ENCODE measurements at places on chromosomes 7 and 10.

DNA sequence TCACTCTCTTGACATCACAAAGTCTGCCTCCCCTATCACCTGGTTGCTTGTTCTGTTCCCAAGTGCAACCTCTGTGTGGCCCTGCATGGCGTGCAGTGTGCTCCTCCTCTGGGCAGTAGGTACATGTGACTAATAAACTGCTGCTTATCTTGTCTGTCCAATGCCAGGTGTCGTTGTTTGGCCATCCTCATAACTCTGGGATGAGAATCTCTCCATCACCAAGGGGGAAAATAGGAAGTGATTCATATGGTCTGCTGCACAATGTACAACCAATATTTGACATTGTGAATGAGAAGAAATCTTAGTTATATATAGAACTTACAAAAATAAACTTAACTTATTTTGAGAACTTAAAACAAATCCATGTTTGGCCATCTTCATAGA lies 135.2 kb downstream of the INHBA start:
- DNase-seq, result no peak

DNA sequence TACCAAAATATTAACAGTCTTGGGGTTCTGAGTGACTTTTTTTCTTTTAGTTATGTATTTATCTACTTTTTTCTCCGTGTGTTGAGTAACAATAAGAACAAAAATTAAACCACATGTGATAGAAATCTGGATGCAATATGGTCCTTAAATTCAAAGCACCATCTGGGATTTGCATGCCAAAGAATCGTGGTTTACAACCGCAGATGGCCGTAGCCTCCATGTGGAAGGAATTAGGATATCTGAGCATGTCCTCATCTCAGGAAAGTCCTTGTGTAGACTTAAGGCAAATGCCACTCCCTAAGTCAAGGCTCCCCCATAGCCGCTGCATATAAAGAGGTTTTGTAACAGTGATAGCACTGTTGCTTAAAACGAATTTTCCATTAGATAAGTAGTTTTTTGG lies 304.0 kb downstream of the ZEB1 start:
- DNase-seq, result no peak

DNA sequence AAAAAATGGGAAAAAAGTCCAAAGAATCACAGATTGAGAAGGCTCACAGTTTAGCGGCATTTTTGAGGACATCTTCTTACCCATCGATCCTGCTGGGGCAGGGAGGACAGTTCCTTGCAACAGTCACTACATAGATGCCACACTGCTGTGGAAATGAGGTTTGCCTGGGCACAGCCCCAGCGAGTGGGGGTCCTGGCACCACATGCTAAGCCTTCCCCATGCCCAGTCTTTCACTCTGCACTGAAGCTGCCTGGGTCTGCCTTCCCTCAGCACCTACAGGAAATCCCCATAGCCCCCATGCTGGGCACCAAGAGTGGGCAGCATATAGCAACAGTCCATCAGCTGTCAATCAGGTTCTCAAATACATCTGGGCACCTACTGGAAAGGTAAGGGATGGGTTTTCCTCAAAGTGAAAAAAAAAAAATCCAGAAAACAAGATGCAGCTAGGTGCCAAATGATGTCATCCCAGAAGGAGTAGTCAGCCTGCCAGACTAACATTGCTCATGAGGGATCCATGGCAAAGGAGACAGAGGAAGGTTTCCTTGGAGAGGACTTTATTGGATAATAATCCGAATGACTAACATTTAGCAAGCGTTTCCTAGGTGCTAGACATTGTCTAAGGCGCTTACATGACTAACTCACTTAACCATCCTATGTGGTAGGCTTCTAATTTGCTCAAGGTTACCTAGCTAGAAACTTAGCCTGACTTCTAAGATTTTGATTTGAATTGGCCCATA lies 125.7 kb upstream of the CXCL12 start:
- DNase-seq, result no peak

- peak; percentile 32 for DNase-seq
Observed at GRCh38 chr7:157875230-157876179, 538.7 kb downstream of the DNAJB6 start.

- DNase-seq, result no peak
Observed at GRCh38 chr7:1514407-1514806, 10.2 kb upstream of the INTS1 start.

- no peak for DNase-seq
Observed at GRCh38 chr10:89144836-89145235, 62.3 kb downstream of the CH25H start.

GRCh38 chr7:39659356-39660013 lies 36.1 kb downstream of the RALA start:
- DNase-seq, result no peak

GRCh38 chr7:68963552-68963951 lies 634.7 kb upstream of the AUTS2 start:
- DNase-seq, result no peak

- DNase-seq, result peak; percentile 55
Observed at GRCh38 chr7:37901236-37901827, 15.3 kb downstream of the SFRP4 start.

- DNase-seq, result no peak
Observed at GRCh38 chr7:53119514-53119941, 84.1 kb downstream of the POM121L12 start.

DNA sequence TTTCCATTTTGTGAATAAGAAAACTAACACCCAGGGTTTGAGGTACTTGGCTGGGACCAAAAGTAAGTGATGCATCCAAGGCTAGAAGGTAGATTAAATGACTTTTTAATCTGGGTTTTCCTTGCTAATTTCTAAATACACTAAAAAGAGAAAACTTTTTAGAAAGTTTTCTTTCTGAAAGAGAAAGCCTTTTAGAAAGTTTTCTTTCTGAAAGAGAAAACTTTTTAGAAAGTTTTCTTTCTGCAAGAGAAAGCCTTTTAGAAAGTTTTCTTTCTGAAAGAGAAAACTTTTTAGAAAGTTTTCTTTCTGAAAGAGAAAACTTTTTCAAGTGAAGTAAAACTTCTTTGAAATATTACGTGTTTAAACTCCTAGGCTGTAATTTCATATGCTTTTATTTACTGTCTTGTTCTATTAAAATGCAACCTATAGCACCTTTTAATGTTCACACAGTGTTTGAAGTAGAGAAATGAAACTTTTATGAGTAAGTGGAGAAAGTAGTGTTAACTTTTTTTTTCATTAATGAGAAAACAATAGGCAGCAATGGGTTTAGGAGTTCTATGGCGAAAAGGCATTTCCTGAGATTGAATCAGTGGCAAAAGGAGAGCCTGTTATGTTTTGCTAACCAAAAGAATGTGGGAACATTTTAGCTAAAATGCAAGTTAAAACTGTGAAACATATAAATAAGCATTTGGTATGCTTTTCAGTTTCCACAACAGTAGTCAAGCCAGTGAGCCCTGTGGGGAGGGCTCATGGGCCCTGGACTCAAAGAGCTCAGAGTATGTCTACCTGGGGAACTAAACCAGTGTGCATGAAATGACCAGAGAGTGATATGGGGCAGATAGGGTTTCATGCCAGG lies 103.7 kb downstream of the RBM20 start:
- no peak for DNase-seq

DNA sequence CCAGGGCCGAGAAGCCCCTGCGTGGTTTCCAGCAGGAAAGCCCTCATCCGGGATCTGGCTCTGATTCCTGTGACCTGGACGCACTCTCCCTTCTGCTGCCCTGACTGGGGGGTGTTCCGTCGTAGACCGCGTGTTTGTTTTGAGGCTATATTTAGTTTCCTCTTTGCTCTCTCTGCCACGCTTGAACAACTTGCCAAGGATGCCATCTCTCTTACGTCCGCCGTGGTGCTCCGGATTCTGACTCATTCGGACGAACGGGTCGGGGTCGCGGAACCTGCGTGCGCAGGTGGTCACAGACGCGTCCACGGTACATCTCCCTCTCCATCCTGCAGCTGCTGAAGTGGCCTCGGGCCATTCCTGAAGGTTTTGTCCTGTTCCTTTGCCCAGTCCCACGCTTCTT lies 10.4 kb upstream of the SORCS3 start:
- no peak for DNase-seq

DNA sequence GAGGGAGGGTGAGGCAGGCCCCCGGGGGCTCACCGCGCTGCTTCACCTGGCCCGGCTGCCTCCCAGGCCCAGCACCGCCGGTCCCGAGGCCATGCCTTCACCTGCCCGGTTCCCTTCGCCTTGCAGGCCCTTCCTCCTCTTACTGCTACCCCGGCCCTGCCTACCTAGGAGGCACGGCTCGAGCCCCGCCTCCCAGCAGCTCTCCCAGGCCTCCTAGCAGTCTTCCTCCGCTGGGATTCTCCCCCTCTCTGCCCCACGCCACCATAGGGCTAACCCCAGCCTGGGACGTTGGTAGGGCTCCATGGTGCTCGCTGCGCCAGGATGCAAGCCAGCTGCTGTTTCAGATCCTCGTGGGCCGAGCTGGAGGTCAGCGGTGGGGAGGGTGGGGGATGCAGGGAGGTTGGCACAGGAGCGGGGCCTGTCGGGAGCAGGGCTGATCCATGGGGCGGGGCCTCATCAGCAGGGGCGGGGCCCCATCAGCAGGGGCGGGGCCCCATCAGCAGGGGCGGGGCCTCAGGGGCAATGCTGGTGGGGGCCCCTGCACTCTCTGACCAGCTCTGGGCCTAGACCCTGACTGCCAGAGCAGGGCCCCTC lies 63.3 kb downstream of the RASGEF1A start:
- DNase-seq, result no peak

DNA sequence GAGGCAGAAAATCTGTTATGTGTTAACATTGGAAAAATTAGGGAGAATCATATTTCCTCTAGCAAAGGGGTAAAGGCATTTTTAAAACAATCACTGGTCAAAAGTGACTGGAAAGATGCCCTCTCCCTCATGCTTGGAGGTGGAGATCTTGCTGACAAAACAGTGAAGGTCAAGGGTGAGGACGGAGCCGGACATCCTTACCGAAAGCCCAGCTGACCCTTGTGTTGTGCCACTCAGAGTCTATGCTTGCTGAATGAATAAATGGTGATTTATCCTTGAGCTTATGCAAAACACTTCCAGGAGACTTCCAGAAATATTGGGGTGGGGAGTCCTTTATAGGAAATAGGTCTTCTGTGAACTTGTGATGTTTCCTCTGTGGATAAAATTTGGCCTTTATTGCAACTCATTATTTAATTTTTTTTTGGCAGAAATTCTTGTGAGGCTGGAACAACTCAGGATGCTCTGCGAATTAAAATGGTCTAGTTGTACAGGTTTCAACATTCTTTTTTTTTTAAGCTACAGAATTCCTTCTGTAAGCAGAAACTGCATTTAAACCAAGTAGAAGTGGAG lies 28.3 kb upstream of the ELMO1 start:
- DNase-seq, result no peak

DNA sequence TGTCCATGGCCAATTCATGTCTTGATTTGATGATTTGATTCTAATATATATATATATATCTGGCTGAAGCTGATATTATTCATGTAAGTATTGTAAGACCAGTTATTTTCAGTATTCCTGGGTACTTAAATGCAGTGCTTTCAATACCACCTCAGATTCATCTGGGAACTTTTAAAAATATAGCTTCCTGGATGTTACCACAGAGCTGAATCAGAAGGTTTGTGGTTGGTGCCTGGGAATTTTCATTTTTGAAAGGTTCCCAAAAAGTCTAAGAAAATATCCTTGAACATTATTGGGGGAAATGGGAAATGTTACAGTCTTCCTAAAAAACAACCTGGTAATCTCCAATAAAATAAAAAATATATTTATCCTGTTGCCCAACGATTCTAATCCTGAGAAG lies 10.7 kb upstream of the PPP3CB start:
- DNase-seq, result no peak

GRCh38 chr7:140724706-140725105 lies 28.2 kb downstream of the NDUFB2 start:
- no peak for DNase-seq

DNA sequence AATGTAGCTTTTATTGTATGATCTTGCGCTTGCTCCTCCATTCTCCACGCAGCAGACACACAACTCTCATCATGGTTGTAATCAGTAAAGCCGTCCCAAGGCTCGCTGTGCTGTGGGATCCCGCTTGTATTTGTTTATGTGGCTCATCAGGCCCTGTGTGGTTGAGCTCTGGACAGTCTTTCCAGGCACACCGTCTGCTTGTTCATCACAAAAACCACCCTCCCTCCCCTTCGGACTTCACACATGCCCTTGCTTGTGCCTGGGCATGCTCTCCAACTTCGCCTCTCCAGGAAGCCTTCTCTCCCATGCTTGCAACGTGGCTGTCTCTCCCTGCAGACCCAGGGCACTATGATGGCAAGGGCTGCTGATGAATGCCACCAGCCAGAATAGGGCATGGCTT lies 62.4 kb downstream of the HK1 start:
- DNase-seq, result no peak

DNA sequence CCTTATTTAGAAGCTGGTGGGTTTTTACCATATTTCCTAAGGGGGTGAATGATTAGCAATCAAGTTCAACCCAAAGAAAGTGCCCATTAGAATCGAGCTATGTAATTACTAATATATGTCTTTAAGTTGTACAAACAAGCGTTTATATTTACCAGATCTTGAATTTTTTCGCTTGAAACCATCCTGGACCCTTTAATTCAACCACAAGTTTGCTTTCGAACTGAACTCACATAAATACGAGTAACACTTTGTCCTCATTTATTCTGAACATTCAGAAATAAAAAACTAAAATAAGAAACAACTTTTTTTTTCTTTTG lies 1.5 kb downstream of the SRI start:
- DNase-seq, result no peak

GRCh38 chr7:155191901-155192478 lies 105.7 kb upstream of the INSIG1 start:
- no peak for DNase-seq

DNA sequence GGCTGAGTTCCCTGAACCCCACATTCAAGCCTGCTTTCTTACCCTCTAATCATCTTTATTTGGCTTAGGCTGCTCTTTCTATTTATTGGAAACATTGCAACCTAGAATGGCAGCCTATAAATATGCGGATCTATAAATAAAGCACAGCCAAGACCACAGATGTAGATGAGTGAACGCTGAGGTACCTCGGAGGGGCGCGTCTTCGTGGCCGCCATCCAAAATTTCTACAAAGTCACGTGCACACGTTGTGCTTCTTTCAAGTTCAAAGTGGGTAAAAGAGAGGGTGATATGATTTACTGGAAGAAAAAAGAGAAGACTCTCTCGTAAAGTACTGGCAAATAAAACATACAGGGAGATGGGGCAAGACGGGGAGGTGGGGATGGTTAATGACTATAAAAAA lies 132.6 kb upstream of the RSU1 start:
- no peak for DNase-seq

DNA sequence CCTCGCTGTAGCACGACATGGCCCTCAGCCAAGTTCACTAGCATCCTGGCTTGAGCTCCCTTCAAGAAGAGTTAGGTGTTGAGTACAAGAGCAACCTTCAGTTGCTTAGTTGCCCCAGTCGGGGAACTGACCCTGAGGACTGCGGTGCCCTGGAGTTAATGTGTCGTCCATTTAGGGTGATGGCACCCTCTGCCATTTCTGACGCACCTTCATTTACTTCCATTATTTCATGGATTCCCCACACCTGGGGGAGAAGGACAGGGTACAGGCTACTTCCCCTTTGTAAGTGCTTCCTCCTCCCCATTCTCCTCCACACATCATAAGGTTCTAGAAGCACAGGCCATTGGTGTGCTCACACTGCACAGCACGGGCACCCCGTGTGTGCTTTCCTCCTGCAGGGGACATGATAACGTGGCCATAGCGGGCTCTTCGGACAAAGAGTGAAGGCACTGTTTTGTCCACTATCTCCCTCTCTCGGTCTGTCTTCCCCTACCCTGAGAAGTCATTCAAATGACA lies 1.8 kb downstream of the ALOX5 start:
- DNase-seq, result no peak

GRCh38 chr10:93039721-93040120 lies 20.9 kb upstream of the CYP26C1 start:
- no peak for DNase-seq
